ENCODE measurements at places on chromosomes 1 and 21. TPM values are rescaled to one million over a fixed set of nuclear protein-coding genes. Genes with fewer than 3 reads are reported as not detected.

The CAPZA1 gene
- total RNA-seq = 61.5 TPM

The SELL gene
- total RNA-seq = 2.2 TPM

The ZNF648 gene
- 0.79 TPM for total RNA-seq

The MAP1LC3C gene
- total RNA-seq = not detected

The DEPDC1 gene
- total RNA-seq = 1.4 TPM

The VAV3 gene
- 0.98 TPM for total RNA-seq

The PRRX1 gene
- total RNA-seq = 0.09 TPM

DNA sequence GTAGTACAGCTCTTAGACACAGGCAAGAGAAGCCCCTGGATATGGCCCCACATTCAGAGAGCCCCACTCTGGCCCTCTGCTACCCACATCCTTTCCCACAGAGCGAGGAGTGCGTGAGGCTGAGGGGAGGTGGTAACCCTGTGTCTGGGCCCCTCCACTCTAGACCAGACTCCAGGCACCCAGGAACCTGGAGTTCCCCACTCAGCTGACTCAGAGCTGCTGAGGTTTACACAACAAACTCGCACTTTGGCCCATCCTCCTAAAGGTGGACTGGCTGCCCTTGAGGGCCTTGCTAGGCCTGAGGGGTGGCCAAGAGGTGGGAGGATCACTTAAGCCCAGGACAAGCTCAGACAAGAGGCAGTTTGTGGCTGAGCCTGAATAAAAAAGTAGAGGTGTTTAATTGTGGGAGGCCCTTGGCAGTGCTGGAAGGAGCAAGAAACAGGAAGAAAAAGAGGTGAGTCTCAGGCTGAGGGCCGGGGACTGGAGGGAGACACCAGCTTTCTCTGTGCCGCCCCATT, 10.7 kb downstream of the MR1 start:
- H3K36me3 ChIP-seq = no peaks in the 10 kb centered on the region
- peak overlapping the region; percentile 39 for H3K27ac ChIP-seq
- peak; percentile 71 for DNase-seq
- no peaks in the 10 kb centered on the region for H3K27me3 ChIP-seq

GRCh38 chr1:215568299-215568692, 1.2 kb downstream of the KCTD3 start:
- no peaks in the 10 kb centered on the region for H3K27me3 ChIP-seq
- DNase-seq = no peak
- H3K4me1 ChIP-seq = no peaks in the 10 kb centered on the region

GRCh38 chr1:223466151-223466550, 72.9 kb downstream of the CCDC185 start:
- no peaks in the 10 kb centered on the region for H3K4me1 ChIP-seq
- no peak overlapping the region for H3K4me3 ChIP-seq
- H3K36me3 ChIP-seq = no peaks in the 10 kb centered on the region
- H3K27ac ChIP-seq = no peak overlapping the region
- no peak for DNase-seq
- H3K27me3 ChIP-seq = no peaks in the 10 kb centered on the region

DNA sequence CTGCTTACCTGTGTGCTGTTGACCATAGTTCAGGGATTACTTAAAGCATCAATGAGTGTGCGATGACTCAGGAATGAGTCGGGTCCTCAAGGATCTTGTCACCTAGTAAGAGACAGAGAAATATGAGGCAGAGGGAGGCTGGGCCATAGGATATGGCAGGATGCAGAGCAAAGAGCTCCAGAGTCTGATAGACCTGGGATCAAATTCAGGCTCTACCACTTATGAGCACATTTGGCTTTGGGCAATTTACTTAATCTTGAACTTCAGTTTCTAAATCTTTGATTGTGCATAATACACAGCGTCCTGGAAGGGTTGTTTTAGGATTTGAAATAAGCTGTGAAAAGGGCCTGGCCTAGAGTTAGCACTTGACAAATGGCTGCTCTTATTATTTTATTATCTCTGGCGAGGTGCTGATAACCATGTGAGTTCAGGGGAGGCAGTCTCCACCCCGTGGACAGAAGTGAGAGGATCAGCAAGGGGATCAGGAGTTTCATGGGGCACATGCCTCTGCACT, 94.5 kb downstream of the ROR1 start:
- no peaks in the 10 kb centered on the region for H3K27me3 ChIP-seq
- H3K27ac ChIP-seq = no peak overlapping the region
- H3K36me3 ChIP-seq = no peaks in the 10 kb centered on the region
- H3K4me1 ChIP-seq = no peaks in the 10 kb centered on the region
- DNase-seq = no peak

DNA sequence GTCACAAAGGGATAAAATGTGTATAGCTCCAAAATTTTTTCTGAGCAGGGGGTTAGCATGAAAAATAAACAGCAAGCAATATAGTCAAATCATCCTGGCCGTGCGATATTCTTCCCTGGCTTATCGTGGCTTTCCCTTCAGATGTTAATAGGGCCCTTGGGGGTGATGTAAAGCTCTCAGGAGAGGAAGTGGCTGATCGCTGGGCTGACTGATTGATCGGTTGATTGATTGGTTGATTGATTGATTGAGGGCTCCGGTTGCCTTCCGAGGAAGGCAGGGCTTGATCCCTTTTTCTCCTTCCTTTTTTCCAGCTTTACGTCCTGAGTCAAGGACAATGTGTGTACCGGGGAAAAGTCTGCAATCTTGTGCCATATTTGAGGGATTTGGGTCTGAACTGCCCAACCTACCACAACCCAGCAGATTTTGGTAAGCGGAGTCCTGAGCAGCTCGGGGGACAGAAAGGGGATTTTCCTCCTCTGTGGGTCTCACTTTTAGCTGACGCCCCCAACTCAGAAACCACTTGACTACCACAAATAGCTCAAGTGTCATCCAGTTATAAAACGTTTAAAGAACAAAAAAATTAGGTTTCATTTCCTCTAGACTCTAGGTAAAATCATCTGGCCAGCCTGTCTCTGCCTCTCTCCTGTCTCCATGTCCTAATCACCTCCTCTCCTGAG, 29.5 kb downstream of the TFF3 start:
- no peaks in the 10 kb centered on the region for H3K36me3 ChIP-seq
- H3K27me3 ChIP-seq = no peaks in the 10 kb centered on the region
- no peak for DNase-seq
- no peak overlapping the region for H3K4me3 ChIP-seq
- H3K27ac ChIP-seq = no peak overlapping the region

GRCh38 chr1:168304865-168305264, 24.2 kb downstream of the TBX19 start:
- H3K36me3 ChIP-seq = no peaks in the 10 kb centered on the region
- DNase-seq = no peak
- H3K27me3 ChIP-seq = no peaks in the 10 kb centered on the region
- no peak overlapping the region for H3K4me3 ChIP-seq

DNA sequence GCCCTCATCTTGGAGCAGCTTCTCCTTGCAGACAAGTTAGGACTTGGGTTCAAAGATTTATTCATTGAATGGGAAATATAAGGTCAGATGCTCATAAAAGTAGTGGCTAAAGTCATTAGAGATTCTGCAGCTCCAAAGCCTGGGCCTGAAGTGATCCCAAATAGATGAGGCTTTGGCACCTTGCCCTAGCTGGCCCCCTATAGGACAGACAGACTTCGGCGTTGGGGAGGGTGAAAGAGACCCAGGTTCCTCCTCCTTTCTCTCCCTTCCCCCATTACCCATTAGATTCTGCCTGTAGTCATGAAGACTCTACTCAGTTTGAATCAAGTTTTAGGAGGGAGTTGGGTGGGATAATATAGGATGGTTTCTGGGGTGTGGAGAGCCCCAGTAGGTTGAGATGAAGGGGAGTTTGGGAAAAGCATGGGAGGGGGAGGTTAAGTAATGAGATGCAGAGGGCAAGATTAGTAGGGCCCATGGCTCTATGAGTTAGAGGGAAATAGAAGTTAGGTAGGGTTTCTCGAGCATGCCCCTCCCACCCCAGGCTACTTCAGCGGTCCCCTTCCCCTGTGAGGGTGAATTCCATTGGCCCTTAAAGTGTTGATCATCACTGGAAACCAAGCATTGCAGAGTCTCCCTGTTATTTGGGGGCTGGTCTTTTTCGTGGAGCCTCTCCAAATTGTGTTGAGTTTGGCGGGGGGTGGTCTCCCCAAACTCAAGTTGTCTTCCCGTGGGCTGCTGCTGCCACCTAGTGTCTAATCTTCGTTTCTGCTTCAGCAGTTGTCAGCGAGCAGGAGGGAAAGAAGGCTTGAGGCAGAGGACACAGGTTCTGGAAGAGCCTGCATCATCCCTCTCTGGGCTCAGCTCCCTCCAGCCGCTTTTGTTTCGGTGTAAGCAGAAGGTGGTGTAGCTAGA, 2.1 kb upstream of the AHDC1 start:
- no peaks in the 10 kb centered on the region for H3K36me3 ChIP-seq
- H3K27ac ChIP-seq = no peak overlapping the region
- H3K27me3 ChIP-seq = no peaks in the 10 kb centered on the region
- H3K4me1 ChIP-seq = no peaks in the 10 kb centered on the region
- no peak for DNase-seq

DNA sequence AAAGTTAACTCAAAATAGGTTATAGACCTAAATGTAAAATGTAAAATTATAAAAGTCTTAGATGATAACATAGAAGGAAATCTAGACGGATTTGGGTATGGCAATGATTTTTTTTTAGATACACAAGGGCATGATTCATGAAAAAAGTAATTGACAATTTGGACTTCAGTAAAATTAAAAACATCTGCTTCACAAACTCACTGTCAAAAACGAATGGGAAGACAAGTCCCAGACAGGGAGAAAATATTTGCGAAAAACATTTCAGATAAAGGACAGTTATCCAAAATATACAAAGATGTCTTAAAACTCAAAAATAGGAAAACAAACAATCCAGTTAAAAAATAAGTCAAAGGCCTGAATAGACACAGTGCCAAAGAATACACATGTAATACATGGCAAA, 9.7 kb upstream of the PTGS2 start:
- H3K4me3 ChIP-seq = no peak overlapping the region
- no peak overlapping the region for H3K27ac ChIP-seq
- no peaks in the 10 kb centered on the region for H3K27me3 ChIP-seq

DNA sequence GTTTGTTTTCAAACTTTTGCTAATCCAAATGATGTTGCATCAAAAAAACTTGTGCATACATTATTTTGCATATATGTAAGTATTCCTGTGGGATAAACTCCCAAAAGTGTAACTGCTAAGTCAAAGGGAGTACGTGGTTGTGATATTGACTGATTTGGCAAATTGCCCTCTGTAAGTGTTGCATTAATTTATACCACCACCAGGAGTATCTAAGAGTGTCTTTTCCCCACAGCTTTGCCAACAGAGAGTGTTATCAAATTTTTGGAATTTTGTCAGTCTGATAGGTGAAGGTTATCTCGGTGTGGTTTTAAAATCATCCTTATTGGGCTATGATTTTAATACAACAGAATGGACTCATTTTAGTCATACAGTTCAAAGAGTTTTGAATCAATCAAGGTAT, 30.1 kb upstream of the PARP1 start:
- no peak overlapping the region for H3K4me3 ChIP-seq
- H3K4me1 ChIP-seq = no peaks in the 10 kb centered on the region
- no peaks in the 10 kb centered on the region for H3K36me3 ChIP-seq
- no peak overlapping the region for H3K27ac ChIP-seq
- H3K27me3 ChIP-seq = no peaks in the 10 kb centered on the region

DNA sequence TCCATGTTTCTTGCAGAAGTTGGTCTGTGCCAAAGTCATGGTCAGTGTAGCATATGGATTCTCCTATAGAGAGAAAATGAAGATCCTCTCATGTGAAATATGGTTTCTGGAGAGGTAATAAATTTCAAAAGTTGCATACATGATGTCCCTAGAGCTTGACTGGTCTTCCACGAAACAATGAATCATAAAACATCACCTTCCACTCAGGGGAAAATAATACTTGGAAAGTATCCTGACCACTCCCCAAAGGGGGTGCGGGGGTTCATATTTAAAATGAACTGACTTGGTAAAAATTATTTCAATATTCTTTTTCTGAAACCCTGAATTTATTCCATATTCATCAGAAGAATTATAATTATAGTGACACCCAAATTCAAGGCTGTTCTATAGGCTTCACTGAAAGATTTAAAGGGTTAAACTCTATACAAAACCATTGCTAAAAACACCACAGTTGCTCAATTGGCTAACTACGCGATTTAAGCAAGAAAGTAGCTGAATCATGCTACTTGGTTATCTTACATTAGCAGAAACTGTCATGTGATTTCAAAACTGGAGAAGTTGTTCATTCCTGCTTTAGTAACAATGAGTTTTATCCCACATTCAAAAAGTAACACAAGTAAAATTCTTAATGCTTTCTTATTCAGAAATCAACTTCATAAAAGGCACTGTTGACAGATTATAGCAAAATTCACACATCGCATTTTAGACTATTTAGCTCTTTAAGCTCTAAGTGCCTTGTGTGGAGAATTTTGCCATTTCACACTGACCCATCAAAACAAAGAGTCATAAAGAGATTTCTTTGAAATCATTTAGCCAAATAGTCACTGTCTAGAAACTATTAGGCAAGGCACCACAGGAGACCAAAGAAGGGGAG, 5.3 kb downstream of the CREG1 start:
- no peaks in the 10 kb centered on the region for H3K27me3 ChIP-seq
- no peak overlapping the region for H3K4me3 ChIP-seq
- H3K27ac ChIP-seq = no peak overlapping the region
- no peaks in the 10 kb centered on the region for H3K36me3 ChIP-seq
- H3K4me1 ChIP-seq = peaks cover 64% of the 10 kb centered on the region
